ENCODE measurements at places on chromosomes 5 and 9.
A peak's percentile ranks its signal among the peaks of the same experiment; 100 is the strongest.

DNA sequence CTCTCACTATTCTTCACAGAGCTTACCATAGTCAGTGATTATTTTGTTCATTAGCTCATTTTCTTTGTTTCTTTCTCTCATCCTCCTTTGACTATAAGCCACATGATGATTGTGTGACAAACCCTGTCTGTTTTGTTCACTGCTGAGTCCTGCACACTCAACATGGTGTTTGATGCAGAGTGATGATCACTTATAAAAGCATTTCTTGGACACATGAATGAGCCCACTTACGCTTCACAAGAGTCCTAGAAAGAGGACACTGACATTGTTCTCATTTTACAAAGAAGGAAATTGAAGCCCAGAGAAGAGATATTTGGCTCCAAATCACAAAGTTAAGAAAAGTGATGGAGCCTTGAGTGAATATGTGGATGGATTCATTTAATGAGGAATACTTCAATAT, 13.4 kb downstream of the ABLIM3 start:
- DNase-seq: no peak

DNA sequence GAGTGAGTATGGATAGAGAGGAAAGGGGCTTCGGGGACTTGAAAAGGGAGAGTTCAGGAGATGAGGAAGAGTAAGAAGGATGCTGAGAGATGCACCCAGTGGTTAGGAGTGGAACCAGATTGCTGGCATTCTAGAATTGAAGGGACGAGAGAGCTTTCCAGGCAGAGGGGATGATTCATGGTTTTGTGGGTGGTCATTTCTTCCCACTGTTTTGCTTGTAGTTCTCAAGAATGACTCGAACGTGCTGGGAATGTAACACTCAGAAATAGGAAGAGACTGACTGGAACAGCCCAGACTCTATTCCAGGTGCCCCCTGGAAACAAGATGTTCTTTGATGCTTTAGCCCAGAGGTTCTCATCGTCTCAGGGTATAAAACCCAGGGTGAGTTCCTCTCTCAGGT, 294.2 kb downstream of the ICE1 start:
- no peak for DNase-seq

DNA sequence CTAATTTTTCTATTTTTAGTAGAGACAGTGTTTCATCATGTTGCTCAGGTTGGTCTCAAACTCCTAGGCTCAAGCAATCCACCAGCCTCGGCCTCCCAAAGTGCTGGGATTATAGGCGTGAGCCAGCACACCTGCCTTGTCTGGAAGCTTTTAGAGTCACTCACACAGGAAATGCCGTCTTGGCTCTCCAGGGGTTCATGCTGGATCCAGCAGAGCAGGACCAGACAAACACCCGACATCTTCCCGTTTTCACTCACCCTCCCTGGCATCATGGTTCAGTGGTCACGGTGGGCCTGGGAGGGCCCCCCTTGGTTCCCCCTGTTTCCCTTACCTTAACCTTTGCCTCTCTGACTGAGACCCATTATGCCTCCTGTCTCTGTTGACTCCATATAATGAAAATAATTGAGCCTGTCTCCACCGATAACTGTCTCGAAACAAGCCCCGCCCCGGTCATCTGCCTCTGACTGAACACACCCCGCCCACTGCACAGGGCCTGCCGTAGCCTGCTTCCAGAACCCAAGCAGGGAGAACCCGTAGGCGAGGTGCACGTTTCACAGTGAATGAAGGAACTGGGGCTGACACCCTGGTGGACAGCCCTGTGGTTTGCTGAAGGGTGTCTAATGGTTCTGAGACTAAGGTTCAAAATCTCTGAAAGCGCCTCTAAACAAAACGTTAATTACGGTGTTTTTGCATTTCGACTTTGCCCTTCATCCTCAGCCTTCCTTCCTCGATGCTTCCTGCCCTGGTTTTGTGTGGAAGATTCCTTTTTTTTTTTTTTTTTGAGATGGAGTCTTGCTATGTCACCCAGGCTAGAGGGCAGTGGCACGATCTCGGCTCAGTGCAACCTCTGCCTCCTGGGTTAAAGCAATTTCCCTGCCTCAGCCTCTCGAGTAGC, 39.7 kb upstream of the SPRY4 start:
- DNase-seq: peak; percentile 1

- DNase-seq: no peak
Observed at GRCh38 chr5:128777052-128777451, 188.2 kb upstream of the SLC27A6 start.

DNA sequence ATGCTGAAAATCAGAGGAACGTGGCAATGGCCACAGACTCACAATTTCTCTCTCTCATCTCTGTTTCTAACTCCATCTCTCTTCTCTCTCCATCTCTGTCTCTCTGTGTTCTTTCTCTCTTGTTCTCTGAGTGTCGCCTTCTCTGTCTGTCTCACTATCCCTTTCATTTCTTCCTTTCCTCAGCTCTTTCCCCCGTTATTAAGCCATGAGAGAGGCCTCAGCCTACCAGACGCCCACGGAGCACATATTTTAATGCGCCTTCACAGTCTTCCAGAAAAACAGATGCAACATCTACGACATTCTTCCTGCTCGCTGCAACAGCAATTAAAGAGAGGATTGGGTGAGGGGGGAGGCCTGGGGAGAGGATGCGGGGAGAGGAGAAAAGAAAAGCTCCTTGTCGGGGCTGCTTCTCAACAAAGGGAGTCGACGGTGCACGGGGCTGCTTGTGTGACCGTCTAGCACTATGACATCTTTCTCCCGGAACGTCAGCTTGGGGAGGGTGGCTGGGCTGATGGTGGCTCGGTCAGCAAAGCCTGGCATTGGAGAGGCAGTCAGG, 37.7 kb upstream of the NEURL1B start:
- no peak for DNase-seq

DNA sequence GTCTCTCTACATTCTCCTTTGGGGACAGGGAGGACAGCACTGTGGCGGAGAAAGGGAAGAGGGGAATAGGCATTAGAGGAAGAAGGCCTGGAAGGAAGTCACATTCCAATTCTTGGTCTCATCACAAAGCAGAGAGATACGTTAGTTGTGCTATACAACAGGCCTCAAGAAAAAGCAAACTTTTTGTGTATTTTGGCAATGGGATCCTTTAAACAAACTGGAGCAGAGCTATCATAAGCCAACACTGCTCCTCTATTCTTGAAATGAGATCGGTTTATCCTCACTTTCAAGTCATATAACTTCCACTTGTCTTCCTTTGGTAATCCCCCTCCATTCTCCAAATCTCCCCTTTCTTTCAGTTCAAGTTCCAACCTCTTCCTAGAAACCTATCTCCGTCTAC, 6.5 kb downstream of the DENND1A start:
- DNase-seq: no peak

GRCh38 chr5:13783726-13784125, 160.8 kb downstream of the DNAH5 start:
- DNase-seq: no peak

GRCh38 chr9:109387856-109388255, 67.0 kb upstream of the EPB41L4B start:
- no peak for DNase-seq

GRCh38 chr9:4494806-4495205, 4.5 kb downstream of the SLC1A1 start:
- no peak for DNase-seq

GRCh38 chr9:34154057-34154456, 24.8 kb upstream of the UBAP1 start:
- DNase-seq: no peak

DNA sequence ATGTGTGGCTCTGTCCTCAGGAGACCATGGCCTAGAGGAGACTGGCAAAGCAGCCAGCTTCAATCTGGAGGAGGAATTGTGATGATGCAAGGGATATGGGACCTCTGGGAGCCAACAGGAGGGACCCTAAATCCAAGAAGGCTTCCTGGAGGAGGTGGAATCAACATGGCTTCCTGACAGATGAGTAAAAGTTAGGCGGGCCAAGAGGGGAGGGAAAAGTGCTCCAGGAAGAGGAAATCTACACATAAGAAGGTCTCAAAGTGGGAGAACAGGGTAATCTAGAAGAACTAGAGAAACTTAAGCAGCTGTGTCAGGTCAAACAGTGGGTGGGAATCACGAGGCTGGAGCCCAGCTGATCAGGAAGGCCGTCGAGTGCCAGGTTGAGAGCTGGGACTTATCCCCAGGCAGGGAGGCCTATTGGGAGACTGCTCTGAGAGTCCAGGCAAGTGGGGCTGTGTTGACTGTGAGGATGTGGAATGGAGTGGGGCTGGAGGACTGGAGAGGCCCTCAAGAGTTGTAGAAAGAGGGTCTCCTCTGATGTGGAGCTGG, 119.1 kb downstream of the C9orf50 start:
- no peak for DNase-seq

GRCh38 chr5:115179030-115179393, 9.3 kb upstream of the TRIM36 start:
- no peak for DNase-seq

DNA sequence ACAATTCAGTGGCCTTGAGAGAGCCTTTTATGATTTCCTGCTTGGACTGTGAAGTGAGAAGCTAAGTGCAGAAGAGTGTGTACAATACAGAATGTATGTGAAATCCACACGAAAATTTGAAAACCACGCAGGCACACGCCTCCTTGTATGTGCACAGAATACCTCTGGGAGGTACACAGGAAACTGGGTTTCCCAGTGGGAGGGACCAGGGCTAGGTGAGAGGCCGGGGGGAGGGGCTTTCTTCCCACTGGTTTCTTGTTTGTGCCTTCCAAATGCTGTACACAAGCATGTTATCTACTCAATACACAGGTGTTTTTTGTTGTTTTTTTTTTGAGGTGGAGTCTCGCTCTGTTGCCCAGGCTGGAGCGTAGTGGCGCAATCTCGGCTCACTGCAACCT, 16.1 kb downstream of the C9orf50 start:
- DNase-seq: no peak

- DNase-seq: no peak
Observed at GRCh38 chr5:115895821-115896220, 54.1 kb downstream of the AP3S1 start.

DNA sequence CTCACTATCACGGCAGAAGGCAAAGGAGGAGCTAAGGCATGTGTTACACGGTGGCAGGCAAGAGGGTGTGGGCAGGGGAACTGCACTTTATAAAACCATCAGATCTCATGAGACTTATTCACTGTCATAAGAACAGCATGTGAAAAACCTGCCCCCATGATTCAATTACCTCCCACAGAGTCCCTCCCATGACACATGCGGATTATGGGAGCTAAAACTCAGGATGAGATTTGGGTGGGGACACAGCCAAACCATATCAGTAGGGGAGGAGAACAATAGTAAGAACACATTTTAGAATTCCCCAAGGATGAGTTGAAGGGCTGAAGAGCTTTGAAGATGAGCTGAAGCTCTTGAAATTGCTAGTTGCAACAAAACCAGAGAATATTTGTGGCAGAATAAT, 287.9 kb downstream of the SMARCA2 start:
- DNase-seq: no peak

DNA sequence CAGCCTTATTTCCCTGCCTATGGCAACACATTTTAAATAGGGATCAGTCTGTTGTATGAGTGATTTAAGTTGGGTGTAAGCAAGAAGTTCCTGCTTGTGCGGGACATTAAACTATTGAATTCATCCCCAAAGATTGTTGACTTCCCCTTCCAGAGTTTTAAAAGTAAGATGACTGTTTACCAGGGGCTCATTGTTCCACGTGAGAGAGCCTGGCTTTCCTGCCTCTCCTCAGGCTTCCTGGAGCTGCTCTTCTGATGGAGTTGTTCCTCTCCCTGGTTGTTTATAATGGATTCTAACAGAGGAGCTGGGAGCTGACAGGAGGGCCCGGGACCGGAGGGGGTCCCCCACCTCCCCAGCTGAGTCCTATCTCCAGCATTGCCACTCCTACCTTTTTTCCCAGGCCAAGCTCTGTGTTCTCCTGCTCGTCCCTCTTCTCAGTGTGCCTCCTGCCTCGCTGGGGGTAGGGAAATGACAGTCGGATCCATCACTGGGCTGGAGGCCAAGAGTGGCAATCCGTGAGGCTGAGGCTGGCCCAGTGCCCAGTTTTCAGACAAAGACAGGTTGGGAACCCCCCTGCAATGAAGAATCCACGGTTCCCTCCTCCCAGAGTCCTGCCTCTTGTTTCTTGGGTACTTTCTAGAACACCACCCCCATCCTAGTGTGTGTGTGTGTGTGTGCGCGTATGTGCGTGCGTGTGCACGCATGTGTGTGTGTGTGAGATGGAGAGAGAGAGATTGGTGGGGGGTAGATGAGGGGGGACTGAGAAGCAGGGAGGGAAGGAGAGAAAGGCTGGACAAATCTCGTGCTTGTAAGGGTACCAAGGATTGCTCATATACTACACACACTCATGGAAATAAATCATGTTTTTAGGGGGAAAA, 123.7 kb upstream of the NFIB start:
- no peak for DNase-seq

GRCh38 chr5:129172580-129172979, 78.0 kb downstream of the ISOC1 start:
- no peak for DNase-seq

DNA sequence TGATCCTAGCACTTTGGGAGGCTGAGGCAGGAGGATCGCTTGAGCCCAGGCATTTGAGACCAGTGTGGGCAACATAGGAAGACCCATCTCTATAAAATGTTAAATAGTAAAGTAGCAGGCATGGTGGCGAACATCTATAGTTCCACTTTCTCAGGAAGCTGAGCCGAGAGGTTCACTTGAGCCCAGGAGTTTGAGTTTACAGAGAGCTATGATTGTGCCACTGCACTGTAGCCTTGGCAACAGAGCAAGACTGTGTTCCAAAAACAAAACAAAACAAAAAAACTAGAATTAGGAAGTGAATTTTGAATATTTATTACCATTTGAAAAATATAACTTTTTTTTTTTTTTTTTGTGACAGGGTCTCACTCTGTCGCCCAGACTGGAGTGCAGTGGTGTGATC, 26.8 kb upstream of the PAX5 start:
- no peak for DNase-seq

GRCh38 chr9:14993061-14993800, 83.0 kb upstream of the FREM1 start:
- DNase-seq: no peak

DNA sequence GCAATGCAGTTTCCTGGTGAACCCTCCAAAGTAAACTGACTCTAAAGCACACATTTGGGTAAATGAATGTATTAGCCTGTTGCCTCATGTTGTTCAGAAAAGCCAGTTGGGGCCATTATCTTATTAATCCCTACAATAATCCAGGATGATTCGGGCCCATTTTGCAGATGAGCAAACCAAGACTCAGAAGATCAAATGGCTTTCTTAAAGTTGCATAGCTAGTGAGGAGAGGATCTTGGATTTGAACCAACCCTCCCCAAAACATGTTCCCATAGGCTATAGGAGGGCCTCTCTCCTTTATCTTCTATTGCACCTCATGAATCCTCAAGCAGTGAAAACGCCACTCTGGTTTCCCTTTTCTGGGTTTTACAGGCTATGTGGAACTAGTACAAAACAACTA, 267.6 kb upstream of the RFX3 start:
- DNase-seq: no peak

GRCh38 chr5:100444961-100445360, 90.2 kb upstream of the FAM174A start:
- no peak for DNase-seq

DNA sequence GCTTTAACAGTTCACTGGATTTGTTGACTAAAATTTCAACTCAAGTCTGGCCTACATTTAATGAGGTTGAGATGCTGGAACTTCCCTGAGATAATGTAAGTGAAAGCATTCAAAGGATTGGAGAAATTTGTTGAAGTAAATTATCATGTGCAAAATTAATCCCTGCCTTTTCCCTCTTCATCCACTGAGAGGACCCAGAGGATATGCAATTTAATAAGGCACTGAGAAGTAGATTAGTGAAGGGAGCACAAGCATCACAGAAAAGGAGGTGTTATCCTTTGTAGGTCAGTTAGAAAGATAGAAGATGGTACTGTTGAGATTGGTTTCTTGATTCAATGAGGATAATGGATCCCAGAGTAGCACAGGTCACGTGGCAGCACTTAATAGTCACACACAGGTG, 42.6 kb upstream of the ANKRD31 start:
- DNase-seq: no peak

Measured in esophagus squamous epithelium (tissue), 5 donors.